ENCODE measurements at places on chromosomes 4 and X. TPM values are rescaled to one million over a fixed set of nuclear protein-coding genes. Genes with fewer than 3 reads are reported as not detected.

Gene CLCN5
- polyA plus RNA-seq, result 91.9 TPM

GRCh38 chr4:39846120-39846519 is 131.6 kb downstream of the PDS5A start:
- no peak for DNase-seq

Gene HTN3
- polyA plus RNA-seq, result not detected

Gene CXCL8
- 2.1 TPM for polyA plus RNA-seq

DNA sequence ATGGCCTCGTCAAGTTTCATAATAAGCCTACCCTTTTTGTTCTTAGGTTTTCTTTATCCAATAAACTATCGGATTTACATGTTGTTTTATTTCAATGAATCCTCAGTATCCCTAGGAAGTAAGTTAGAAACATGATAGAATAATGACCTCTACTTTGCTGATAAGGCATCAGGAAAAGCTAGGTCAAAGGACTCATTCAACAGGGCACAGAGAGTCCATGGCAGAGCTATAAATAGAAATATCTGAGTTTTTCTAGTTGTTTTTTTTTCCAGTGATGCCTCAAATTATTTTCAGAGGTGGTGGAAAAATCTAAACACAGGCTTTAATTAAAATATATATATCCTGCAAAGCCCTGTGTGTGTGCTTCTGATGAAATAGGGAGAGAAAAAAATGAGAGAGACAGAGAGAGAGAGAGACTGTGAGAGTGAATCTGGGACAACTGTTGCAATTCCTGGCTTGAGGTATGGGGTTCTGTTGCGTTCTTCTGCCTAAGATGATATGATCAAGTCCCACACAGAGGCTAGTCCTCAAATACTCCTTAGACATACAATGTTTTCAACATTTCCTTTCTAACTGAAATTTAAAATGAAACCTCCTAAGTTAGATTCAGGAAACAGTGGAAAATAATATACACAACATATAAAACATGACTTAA is 139.9 kb downstream of the HDX start:
- peak; percentile 26 for DNase-seq

DNA sequence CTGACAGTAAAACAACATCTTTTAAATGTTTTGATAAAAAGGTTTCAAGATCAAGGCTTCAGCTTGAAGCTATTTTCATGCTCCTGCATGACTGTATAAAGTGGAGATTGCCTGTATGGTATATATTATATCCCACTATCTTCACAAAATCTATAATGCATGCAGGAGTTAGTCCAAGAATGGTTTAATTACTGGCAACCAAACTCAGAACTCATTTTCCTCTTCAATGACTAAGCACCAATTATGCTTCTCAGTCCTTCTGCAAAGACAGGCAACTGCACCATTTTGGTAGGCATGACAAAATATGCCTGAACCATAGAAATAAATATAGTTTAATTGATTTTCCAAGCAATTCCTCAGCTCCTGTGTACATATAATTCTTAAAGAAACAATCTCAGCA is 54.5 kb downstream of the NPY5R start:
- DNase-seq, result no peak

DNA sequence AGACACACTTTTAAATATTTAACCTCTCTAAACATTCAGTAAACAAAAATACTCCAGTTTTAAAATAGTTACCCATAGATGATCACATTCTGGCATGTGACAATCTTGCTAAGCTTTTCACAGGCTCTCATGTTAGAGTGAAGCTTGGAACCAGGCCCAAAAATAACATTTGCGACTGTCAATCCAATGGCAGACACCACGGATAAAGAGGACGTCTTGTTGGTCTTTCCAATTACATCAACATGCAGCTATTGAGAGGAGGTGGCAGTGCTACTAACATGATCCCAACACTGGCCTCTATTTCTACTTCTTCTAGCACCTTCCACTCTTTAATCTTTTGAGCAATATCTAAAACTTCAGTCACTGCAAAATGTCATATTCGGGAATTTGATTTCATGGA is 970.8 kb upstream of the TENM3 start:
- peak; percentile 52 for DNase-seq

DNA sequence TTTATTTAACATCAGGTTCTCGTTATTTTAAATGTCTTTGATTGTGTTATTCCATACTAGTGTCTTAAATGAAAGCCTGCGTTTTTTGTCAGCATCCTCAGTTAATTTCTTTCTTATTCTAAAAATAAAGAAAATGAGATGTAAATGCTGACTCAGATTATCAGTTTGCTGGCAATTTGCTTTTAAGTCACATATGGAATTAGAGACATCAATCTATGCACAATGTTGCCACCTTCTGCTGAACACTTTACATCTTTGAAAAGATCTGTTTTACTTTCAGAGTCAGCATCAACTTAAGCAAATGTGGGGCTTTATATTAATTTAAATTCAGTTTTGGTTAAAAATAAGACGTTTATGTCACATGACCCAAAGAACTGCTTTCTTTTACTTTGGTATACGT is 99.2 kb downstream of the ADGRL3 start:
- no peak for DNase-seq

- DNase-seq, result no peak
Observed at GRCh38 chr4:16991450-16991849, 93.0 kb upstream of the LDB2 start.

Gene MMRN1
- polyA plus RNA-seq, result 16.0 TPM

Gene ASB12
- 23.1 TPM for polyA plus RNA-seq

DNA sequence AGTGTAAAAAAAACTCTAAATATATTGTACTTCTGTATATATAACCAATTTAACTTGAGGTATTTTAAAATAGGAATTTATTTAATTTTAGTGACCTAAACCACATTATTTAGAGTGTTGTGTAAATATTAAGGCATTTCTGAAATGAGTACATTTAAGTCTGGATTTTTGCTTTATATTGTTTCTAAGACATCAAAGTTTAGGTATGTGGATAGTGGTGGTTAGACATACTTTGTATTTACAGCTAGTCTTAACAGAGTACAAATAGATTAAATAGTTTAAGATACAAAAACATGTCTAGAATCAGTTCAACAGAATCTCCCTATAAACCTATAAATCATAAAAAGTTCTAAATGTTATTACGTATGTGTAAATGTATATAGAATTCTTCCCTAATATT is 588.5 kb downstream of the TRIML1 start:
- DNase-seq, result no peak

Gene SCD5
- 17.0 TPM for polyA plus RNA-seq

Gene HHIP
- polyA plus RNA-seq, result 4.8 TPM

- no peak for DNase-seq
Observed at GRCh38 chr4:4325321-4325720, 35.3 kb downstream of the ZBTB49 start.

DNA sequence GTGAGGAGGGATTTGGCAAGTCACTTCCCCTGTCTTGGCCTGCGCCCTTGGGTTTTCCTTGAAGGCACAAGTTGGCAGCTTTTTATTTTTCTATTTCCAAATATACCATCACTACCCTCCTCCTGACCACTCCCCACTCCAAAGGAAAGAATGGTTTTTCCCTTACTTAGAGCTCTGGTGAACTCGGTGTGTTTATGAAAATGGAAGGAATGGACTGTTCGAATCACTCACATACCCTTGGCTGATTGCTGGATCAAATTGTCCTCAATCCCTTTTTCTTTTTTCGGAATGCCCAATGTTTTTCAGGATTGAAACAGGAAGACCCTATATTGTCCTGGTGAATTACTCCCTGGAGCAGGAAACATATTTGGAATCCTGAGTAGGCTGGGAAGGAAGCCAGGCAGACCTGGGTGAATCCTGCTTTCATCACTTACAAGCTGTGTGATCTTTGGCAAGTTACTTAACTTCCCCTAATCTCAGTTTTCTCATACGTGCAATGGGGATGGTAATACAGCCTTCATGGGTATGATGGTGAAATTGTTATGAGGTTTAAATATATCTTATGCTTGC is 70.7 kb downstream of the RTL5 start:
- DNase-seq, result no peak

- DNase-seq, result no peak
Observed at GRCh38 chr4:175813821-175814220, 1.8 kb upstream of the GPM6A start.

Data from muscle of back (tissue), 13 donors.